Right forelimb (tissue), 1 donor: ENCODE measurements at places on chromosomes 6 and 20.

DNA sequence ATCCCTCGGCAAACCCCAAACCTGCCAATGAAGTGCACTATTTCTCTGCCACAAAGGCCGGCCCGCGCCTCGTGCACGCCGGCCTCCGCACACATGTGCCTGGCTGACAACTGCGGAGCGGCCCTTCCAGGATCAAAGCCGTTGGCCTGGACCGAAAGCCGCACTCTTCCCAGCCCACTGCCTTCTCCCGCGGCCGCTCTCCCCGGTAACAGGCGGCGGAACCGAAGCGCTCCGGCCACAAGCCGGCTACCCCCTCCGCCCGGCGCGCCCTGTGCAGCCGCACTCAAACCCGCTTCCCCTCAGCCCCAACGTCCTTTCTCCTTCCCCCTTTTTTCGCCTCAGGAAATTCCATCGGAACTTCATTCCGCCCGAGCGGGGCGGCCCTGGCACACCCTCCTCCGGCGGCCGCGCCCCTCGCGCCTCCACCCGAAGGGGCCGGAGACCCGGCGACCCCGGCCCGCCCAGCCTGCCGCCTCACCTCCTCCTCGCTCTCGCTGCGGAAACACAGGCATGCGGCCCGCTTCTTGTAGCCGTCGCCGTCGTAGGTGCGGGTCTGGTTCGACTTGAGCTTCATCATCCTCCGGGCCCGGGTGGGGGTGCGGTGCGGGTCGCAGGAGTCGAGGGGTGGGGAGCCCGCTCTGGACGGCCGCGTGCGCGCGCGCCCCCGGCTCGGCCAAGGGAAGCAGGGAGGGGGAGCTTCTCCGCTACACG lies 528 bp downstream of the NUDT3 start:
- peak; percentile 75 for DNase-seq

DNA sequence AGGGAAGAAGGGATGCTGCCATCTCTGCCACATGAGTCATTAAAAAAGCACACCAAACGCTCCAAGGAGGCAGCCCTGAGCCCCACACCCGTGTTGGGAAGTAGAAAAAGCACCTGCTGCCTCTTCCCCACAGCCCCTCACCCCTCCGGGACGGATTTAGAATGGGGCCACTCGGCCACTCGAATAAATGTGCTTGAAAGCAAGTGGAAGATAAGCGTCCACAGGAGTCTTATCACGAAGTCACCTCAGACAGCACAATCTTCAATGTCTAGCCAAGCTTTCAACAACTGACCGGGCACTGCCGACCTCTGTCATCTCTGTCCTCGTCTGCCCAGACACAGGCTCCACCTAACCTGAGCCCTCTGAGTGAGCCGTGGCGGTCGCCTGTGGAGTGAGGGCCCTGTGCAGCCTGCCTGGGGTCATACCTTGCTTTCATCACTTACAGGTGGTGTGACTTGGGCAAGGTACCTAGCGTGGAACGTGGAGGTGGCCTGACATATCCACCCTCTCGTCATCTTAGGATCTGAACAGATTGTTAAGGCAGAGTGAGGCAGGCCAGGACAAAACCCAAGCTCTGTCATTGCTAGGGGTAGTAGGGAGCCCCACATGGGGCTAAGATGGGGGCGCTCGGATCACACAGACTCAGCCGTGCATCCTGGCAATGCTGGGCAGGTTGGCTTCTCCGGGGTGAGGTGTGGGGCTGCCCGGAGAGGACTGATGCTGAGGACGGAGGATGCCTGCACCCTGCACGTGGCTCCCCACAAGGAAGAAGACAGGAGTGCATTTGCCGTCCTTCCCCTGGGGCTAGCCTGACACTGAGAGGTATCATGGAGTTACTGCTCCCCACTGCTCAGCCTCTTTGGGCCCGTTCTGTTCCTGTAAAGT lies 34.8 kb downstream of the PSMG4 start:
- no peak for DNase-seq

DNA sequence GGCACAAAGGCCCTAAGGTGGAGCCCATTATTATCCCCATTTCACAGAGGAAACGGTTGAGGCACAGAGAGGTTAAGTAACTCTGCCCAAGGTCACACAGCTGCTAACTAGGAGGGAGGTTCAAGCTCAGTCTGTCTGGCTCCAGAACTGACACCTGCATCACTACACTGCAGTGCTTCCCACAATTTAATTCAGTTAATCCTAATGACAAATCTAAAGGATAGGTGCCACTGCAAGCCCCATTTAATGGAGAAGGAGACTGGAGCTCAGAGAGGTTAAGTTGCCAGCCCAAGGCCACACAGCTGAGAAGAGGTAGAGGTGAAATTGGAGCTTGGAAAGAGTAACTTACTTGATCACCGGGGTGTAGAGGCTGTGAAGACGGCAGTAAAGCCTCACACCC lies 148.8 kb downstream of the PREX1 start:
- DNase-seq, result no peak

DNA sequence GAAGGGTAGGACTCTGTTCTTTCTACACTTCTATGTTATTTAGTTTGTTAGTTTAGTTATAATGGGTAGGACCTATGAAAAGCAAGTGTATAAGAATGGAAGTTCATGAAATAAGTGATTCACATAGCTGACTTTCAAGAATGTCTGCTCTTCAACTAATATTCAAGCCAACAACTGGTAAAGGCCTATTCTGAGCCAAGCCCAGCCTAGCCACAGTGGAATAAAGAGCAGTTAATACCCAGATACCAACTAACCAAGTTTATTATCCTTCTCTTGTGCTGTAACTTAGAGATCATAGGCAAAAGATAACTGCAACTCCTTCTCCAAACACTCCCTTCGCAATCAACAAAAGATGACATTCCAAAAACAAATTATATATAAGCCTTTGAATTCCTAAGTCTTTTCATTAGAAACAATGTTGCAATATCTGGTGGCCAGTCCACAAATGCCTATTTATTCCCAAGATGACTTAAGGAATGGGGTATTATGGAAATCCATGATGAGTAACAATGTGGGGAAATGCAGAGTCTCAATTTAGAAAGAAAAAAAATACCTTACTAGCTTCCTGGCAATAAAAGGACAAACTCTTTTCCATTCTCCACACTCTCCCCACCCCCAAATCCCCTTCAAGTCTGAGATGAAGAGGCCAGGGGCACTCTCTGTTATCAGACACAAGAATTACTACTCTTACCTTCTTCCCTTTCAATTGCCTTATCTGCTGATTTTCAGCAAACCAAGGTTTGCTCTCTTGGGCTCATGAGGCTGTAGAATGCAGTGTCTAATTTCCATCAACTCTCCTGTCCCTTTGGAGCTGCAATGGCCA lies 27.4 kb downstream of the BTBD9 start:
- DNase-seq, result no peak
